ENCODE measurements at places on chromosomes 12 and 14.

DNA sequence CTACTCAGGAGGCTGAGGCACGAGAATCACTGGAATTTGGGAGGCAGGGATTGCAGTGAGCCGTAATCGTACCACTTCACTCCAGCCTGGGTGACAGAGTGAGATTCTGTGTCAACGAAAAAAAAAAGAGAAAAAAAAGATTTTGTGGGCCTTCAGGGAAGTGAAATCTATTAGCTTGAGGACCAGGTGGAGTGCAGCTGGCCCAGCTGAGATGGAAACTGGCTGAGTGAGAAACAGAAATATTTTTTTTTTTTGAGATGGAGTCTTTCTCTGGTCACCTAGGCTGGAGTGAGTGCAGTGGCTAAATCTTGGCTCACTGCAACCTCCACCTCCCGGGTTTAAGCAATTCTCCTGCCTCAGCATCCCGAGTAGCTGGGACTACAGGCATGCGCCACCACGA is 2.3 kb upstream of the CLEC4C start:
- H3K4me3 ChIP-seq, result no peak overlapping the region
- H3K4me1 ChIP-seq, result no peaks in the 10 kb centered on the region
- no peak for DNase-seq
- H3K27ac ChIP-seq, result no peak overlapping the region

- peaks cover 64% of the 10 kb centered on the region for H3K4me1 ChIP-seq
- peak overlapping the region; percentile 89 for H3K27ac ChIP-seq
- no peaks in the 10 kb centered on the region for H3K36me3 ChIP-seq
- no peaks in the 10 kb centered on the region for H3K27me3 ChIP-seq
- peak overlapping the region; percentile 37 for H3K4me3 ChIP-seq
- DNase-seq, result no peak
These were observed 3.2 kb upstream of the ZNF839 start for GRCh38 chr14:102316338-102316742.

DNA sequence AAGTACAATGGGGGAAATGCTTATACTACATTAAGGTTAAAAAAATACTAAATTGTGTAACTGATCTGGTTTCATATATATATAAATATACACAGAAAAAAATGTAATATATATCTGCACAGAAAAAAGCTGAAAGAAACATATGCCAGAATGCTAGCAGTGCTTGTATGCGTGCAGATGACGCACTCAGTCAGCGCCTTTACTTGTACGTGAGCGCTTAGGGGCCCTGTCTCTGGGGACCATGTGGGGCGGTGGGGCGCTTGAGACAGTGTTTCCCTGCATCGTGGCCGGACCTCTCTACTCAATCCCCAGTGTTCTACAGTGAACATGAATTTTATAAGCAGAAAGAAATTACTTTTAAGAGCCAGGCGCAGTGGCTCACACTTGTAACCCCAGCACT is 7.0 kb downstream of the ANKRD9 start:
- no peaks in the 10 kb centered on the region for H3K4me1 ChIP-seq
- H3K4me3 ChIP-seq, result no peak overlapping the region
- no peaks in the 10 kb centered on the region for H3K27me3 ChIP-seq
- no peak overlapping the region for H3K27ac ChIP-seq

GRCh38 chr14:85934886-85935254 is 404.9 kb downstream of the FLRT2 start:
- H3K27me3 ChIP-seq, result no peaks in the 10 kb centered on the region
- H3K27ac ChIP-seq, result peak overlapping the region; percentile 51
- DNase-seq, result no peak
- no peaks in the 10 kb centered on the region for H3K4me1 ChIP-seq
- peak overlapping the region; percentile 28 for H3K4me3 ChIP-seq

DNA sequence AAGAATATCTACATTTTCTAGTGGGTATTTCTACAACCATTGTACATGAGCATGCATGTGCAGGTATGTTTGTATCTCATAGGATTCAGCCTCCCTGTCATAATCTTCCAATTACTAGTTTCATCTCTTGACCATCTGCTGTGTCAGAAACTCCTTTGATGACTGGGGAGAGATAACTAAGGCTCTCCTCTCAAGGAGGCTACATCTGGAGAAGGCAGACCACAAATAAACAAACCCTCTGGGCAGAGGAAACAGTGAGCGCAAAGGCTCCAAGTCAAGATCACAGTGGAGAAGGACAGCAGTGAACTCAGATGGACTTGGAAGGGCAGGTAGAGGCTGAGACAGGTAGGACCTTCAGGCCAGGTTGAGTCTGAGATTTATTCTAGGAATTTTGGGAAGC is 166.4 kb downstream of the PELI2 start:
- H3K27ac ChIP-seq, result no peak overlapping the region
- H3K27me3 ChIP-seq, result no peaks in the 10 kb centered on the region
- no peak overlapping the region for H3K4me3 ChIP-seq
- no peak for DNase-seq
- H3K36me3 ChIP-seq, result no peaks in the 10 kb centered on the region
- H3K4me1 ChIP-seq, result no peaks in the 10 kb centered on the region

DNA sequence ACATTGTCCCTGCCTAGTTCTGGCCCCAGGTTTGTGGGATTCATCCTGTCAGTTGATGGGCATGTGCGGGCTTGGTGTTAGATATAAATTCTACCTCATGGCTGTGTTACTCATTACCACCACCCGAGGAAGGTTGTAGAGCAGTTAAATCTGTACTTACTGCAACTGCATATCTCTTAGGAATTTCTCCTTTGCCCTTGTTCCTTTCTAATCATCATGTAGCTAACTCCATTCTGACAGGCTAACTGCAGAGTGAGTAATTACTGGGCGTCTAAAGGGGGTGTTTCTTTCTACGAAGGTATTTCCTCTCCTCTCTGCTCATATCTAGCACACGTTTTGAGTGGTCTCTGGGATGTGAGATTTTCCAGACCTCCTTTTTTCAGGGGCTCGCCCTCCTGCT is 1076.7 kb downstream of the TMTC2 start:
- no peaks in the 10 kb centered on the region for H3K27me3 ChIP-seq
- no peak overlapping the region for H3K27ac ChIP-seq
- no peaks in the 10 kb centered on the region for H3K4me1 ChIP-seq
- DNase-seq, result no peak

DNA sequence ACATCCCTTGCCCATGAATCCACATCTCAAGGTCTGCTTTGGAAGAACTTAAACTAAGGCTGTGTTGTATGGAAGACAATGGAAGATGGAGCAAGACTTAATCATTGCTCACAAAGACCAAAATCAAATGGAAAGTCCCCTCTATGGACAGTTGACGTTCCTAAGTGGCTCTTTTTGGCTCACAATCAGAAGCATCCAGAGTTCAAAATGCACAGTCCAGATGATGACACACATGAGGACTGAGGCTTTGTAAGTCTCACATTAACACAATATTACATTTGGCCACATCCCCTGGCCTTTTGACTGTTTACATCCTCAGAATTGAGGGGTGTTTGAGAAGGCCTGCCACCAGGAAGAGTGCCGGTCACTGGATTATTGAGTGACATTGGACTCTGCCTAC is 122.3 kb upstream of the CPM start:
- H3K4me1 ChIP-seq, result peaks cover 9% of the 10 kb centered on the region
- H3K27ac ChIP-seq, result no peak overlapping the region
- H3K36me3 ChIP-seq, result no peaks in the 10 kb centered on the region
- no peak overlapping the region for H3K4me3 ChIP-seq
- H3K27me3 ChIP-seq, result no peaks in the 10 kb centered on the region

- no peaks in the 10 kb centered on the region for H3K36me3 ChIP-seq
- DNase-seq, result no peak
- no peaks in the 10 kb centered on the region for H3K27me3 ChIP-seq
- H3K4me1 ChIP-seq, result no peaks in the 10 kb centered on the region
These were observed 101.7 kb downstream of the BICD1 start for GRCh38 chr12:32208355-32208754.

- H3K4me1 ChIP-seq, result peaks cover 37% of the 10 kb centered on the region
- no peaks in the 10 kb centered on the region for H3K36me3 ChIP-seq
- H3K27me3 ChIP-seq, result no peaks in the 10 kb centered on the region
- H3K4me3 ChIP-seq, result no peak overlapping the region
- H3K27ac ChIP-seq, result no peak overlapping the region
These were observed 86.4 kb downstream of the SPPL3 start for GRCh38 chr12:120817559-120818330.

GRCh38 chr14:61334197-61334701 is 12.9 kb downstream of the PRKCH start:
- no peak for DNase-seq
- peak overlapping the region; percentile 31 for H3K27ac ChIP-seq
- H3K36me3 ChIP-seq, result no peaks in the 10 kb centered on the region
- H3K4me1 ChIP-seq, result peaks cover 6% of the 10 kb centered on the region

DNA sequence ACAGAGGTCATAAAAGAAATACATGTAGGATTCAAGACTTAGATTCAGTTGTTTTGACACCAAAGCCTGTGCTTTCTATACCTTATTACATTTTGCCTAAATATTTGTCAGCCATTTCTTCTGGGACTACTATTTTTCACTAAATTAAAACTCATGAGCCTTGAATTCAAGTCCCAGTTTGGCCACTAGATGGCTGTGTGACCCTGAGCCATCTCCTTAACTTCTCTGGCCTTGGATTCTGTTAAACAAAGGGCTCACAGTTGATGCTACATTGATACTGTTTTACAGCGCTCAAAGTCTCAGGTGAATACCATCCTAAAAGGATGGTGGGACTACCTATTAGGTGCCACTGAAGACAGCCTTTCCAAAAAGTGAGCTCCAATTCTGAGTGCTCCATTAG is 39.6 kb upstream of the CCDC198 start:
- no peaks in the 10 kb centered on the region for H3K36me3 ChIP-seq
- H3K4me1 ChIP-seq, result no peaks in the 10 kb centered on the region
- H3K27ac ChIP-seq, result no peak overlapping the region
- H3K27me3 ChIP-seq, result no peaks in the 10 kb centered on the region
- no peak overlapping the region for H3K4me3 ChIP-seq

Measured in esophagus squamous epithelium (tissue), 5 donors.